ENCODE measurements at places on chromosomes 6 and 20.
A peak's percentile ranks its signal among the peaks of the same experiment; 100 is the strongest.

DNA sequence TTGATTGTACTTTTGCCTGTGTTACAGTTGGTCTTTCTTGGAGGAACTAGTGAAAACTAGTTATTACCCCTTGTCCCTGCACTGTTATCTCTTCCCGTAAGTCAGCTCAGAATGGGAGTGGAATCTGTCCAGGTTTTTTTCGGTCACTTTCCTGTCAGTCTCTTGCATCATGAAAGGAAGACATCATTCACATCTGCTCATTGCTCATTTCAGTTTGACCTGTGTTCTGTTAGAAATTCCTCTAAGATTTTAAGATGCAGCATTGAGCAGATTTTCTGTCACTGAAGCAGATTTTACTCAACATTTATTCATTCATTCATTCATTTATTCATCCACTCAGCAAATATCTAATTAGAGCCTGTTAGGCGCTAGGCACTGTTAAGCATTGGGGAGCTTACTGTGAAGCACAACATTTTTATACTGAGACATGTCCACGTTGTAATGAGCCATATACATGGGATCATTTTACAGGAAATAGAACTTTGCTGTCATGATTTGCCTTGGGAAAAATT, 33.1 kb upstream of the HINT3 start:
- no peak for DNase-seq

- DNase-seq: no peak
Measured at GRCh38 chr6:130409418-130410100, 43.7 kb downstream of the TMEM200A start.

DNA sequence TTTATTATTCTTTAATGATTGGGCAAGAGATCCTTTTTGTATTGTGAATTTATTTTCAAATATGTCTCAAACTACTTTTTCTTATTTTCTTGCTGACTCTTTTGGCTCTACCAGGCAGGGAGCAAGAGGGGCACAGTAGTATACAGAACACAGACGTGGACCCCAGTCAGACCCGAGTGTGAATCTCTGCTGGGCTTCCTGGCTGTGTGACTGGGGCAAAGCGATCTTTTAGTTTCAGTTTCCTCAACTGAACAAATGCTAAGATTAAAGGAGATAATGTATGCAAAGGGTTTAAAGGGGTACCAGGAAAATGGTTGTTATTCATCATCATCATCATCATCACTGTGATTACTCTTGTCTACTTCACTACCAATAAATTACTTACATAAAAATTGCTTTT, 317.5 kb downstream of the HIVEP2 start:
- DNase-seq: peak; percentile 22

- no peak for DNase-seq
Measured at GRCh38 chr20:4730780-4731179, 9.1 kb downstream of the PRND start.

- DNase-seq: peak; percentile 54
Measured at GRCh38 chr6:7085911-7086310, 21.9 kb upstream of the RREB1 start.

DNA sequence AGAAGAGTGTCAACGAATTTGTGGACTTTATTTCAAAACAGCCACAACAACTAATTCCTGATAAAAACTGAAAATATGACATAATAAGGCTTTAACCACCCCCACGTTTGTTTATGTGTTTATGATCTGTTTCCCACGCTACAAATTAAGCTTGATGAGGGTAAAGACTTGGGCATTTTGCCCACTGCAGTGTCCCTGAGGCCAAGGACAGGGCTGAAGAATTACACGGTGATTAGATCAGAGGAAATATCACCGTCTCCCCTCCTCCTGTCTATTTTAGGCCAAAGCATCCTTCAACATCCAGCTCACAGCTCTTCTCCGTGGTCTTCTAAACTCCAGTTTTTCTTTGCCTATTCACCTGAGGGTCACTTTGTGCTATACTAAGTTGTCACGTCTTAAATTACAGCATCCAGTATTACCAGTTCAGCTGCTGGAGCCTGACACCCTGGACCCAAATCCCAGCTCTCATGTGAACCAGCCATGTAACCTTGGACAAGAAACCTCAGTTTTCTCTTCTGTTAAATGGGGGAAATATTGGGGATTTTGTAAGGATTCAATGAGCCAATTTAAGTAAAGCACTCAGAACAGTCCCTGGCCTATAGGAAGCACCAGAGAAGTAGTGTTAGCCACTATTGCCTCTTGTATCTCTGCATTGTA, 15.2 kb upstream of the ARFGEF2 start:
- DNase-seq: no peak

DNA sequence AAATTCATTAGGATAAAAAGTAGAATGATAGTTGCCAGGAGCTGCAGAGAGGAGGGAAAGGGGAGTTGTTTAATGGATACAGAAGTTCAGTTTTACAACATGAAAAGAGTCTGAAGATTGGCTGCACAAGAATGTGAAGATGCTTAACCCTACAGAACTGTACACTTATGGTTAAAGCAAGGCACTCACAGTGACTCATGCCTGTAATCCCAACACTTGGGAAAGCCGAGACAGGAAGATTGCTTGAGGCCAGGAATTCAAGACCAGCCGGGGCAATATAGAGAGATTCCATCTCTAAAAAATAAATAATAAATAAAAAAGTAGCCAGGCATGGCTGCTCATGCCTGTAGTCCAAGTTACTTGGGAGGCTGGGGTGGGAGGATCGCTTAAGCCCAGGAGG, 174.0 kb downstream of the TASP1 start:
- no peak for DNase-seq

DNA sequence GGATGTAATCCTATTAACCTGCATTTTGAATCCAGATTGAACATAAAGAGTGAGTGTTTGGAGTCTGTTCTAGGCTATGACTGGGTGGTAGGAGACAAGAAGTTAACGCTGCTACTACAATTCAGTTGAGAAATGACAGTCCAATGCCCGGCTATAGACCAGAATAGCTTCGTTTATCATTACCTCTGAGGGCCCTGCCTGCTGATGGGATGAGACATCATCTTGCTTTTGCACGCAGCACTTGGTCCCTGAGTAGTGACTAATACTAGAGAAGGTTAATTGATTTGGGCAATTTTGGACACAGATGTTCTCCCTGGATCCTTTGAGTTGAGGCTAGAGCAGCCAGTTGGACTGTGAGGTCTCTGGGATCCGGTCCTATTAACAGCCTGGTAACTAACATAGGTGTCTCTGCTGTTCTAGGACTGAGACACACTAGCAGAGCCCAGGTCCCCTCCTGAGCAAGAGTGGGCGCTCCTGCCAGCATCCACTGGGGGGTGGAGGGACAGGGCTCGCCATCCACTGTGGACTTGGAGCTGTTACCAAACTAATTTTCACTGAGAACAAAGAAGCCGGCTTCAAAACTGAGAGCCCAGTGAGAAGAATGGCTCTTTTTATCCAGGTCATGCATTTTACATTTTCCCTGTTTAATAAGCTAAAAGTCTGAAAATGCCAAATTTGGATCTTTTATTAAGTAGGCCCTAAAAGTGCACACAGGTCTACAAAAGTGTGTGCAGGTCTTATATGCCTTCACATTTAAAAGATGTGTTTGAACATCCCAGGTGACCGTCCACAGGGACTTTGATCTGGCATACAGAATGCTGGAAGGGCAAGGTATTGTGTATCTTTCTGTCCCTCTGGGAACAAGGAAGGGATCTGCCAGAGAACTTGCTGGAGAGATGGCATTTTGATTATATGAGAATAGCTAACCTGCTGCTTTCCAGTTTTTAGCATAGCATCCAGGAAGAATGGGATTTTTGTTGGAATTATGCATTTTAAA, 212.5 kb downstream of the CDH4 start:
- no peak for DNase-seq

GRCh38 chr6:30820193-30820592, 64.1 kb upstream of the DDR1 start:
- DNase-seq: no peak

GRCh38 chr6:25418454-25419052, 139.4 kb downstream of the CARMIL1 start:
- DNase-seq: no peak

DNA sequence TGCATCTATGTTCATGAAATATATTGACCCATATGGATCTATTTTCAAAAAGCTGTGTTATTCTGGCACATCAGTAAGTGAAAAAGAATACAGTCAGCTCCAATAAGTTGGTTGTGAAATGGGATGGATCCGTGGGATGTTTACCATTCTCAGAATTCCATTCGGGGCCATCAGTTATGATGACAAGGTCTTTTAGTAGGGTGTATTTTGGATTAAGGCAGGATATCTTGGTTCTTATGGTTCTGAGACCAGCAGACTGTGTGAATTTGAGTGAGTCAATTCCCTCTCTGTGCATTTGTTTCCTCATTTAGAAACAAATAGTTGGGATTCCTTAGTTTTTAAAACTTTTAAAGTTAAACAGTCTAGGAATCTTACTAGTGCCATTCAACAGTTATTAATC, 287.4 kb downstream of the CD109 start:
- no peak for DNase-seq

GRCh38 chr6:33434961-33435360, 15.1 kb downstream of the SYNGAP1 start:
- no peak for DNase-seq

DNA sequence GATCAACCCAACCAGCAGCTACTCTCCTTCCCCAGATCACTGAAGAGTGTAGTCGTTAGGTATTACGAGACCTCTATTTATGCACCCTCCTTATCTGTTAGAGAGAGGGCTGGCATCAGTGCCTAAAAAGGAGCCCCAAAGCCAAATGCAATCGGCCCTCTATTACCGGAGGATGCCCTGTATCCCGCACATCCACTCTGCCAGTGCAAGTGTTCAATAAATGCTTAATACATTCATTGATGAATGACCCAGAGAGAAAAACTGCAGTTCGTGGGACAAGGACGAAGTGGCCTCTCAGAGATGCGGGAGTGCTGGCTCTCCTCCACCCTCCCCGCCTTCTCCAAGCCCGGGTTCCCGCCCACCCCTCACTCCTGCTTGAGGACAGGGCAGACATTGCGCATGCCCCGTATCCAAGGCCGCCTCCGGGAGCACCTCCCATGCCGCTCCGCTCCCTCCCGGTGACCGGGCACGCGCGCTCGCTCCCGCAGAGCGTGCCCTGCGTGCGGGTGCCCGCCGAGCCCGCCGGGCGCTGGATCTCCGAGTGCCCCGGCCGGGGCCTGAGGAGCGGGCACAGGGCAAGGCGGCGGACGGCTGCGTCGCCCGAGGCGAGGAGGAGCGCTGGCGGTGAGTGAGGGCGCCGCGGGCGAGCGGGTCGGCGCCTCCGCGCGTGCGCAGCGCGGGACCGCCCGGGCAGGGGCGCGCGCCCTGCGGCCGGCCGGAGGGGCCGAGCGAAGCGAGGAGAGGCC, 27.2 kb upstream of the BTBD3 start:
- DNase-seq: no peak

- no peak for DNase-seq
Measured at GRCh38 chr6:143961066-143961465, 47.0 kb downstream of the PLAGL1 start.

DNA sequence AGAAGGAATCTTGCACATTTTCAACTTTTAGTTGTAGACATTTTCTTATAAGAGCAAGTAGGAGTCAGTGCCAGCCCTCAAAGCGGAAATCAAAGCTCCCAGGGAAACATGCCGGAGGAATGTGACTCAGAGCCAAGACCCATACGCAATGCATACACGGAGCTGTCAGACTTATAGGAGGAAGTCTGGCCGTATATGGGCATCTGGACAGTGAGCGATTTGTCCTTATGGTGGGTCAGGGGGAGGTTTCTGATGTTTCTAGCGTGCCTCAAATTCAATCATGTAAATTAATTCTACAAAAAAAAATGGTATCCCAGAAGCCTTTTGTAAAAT, 3.6 kb upstream of the CCN2 start:
- DNase-seq: no peak

GRCh38 chr6:169208011-169208410, 45.6 kb downstream of the THBS2 start:
- DNase-seq: no peak

DNA sequence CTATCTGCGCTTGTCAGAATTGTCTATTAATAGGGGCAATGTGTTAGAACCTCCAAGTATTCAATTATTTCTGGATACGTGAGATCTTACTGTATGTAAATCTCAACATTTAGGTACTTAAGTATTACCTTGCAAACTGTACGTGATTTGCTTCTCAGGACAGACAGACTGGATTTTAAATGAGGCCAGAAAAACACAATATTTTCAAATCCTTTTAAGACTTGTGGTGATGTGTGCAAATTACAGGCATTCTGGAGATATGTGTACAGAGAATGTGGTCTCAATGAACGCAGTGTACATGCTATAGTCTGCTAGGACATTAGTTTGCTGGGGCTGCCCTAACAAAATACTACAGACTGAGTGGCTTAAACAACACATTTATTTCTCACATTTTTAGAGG, 16.9 kb downstream of the CCR6 start:
- no peak for DNase-seq

- DNase-seq: no peak
Measured at GRCh38 chr6:33954453-33954852, 150.7 kb upstream of the MLN start.

GRCh38 chr20:59997896-59998295, 39.7 kb downstream of the CDH26 start:
- no peak for DNase-seq

DNA sequence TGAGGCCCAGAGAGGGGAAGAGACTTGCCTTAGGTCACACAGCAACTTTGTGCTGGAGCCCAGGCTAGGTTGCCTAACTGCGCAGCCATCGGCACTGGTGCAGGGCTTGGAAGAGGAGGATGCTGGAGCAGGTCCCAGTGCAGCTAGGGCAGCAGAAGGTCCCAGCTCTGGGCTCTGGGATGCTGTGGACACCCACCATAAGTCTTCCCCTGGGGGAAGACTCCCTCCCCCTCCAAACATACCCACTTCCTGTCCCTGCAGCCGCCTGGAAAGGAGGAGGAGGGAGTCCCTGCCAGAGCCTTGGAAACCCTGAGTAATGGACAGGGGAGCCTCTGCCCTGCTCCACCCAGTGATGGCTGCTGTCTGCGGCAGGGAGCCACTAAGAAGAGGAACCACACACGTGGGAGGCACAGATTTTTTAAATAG, 93.6 kb downstream of the NCR2 start:
- DNase-seq: no peak

DNA sequence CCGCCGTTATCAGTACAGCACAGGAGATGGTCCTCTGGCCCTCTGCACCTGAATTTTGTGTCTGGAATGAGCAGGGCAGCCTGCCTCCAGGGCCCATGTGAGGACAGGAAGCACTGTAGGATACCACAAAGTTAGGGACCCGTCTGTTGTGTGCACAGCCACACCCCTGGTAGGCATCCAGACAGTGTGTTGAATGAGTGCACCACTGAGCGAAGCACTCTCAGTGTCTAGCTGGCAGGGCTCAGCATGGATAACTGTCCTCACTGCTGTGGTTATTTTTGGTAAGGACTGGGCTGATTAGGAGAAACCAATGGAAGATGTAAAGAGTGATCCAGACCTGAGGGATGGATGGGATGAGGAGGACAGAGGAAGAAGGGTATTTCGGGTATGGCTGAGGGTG, 178.7 kb downstream of the CLIC5 start:
- no peak for DNase-seq

- no peak for DNase-seq
Measured at GRCh38 chr6:166412156-166412910, 29.6 kb upstream of the MPC1 start.

DNA sequence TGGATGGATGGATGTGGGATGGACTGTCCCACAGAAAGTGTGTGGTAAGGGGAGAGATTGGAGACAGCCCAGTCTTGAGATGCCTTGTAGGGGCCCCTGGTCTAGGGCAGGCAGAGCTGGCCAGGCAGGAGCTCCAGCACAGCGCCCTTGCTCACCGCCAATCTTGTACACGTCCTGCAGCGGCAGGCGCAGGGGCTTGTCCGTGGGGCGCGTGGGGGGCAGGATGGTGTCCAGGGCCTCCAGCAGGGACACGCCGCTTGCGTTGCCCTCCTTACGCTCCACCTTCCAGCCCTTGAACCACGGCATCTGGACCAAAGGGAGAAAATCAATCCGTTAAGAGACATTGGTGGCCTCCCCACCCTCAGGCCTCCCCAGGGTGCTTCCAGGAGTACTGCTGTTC, 5.9 kb downstream of the EEF1A2 start:
- no peak for DNase-seq
